ENCODE measurements at places on chromosomes 6 and 20.
A peak's percentile ranks its signal among the peaks of the same experiment; 100 is the strongest.

- DNase-seq = no peak
These were observed 4.2 kb upstream of the ZDHHC14 start for GRCh38 chr6:157376706-157377230.

DNA sequence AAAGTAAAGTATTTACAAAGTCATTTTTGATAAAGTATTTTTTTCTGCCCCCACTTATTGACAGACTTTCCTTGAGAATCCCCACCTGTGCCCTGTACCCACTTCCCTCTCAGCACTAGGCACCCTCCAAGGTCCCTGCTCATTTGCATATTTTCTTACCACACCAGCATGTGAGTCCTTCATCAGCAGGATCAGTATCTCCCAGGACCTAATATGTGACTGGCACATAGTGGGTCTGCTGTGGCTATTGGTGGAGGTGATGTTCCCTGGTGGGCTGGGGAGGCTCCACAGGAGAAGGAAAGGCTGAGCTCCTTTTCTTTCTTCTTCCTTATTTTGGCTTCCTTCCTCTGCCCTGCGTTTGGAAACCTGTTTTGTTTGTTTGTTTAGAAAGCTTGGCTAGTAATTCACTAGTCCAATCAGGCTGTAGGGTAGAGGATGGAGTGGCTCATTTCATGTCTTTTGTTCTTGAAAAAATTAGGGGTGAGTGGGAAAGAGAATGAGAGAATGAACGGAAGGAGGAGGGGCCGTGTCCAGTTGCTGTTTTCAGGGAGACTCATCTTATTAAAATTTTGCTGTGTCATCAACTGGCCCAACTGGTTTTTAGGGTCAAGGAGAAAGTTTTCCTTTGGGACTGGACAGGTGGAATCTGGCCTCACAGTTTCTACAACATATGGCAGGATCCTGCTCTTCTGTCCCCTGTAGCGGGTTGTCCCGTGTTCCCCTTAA lies 2.8 kb upstream of the RNF24 start:
- DNase-seq = no peak

GRCh38 chr20:29690274-29690673 lies 1567.2 kb upstream of the DEFB115 start:
- peak; percentile 24 for DNase-seq

DNA sequence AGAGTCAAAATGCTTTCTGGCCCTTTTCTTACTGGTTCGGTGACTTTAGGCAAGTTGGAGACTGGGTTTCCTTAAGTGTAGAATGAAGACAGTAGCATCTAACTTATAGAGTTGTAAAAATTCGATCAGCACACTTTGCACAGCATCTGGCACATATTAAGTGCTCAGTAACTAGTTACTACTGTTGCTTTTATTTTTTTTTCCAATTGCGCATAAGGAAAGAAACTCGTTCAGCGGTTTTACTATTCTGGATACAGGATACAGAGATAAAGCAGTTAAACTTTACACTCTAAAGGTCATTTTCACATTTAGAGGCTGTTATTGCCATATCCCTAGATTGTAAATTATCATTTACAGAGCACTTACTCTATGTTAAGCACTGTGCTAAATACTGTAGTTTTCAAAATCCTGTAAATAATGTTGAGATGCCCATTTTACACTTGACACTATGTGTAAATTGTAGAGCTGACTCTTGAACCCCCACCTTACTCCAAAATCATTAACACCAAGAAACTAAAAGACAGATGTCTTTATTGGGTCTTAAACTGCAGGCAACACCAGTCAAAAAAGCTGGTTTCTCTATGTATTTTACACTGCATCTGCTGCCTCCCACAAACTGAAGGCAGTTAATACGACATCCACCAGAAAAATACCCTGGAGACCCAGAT lies 886 bp downstream of the ROMO1 start:
- no peak for DNase-seq

DNA sequence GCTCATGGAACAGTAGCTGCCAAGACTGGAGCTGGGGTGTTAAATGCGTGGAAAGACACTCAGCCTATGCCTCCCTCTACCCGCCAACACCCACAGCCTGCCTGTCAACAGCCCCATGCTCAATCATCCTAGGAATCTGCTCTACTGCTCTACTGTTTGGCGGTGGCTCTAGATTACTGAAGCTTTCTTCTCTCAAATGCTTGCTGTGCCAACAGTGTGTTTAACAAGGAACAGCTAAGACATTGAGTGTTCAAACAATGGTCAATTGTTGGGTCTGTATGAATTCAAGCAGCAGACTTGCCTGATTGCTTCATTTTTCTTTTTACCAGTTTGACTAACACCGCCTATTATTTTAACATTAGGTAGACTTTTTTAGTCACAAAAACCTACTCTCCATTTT lies 258.6 kb downstream of the SOD2 start:
- no peak for DNase-seq

GRCh38 chr20:14922503-14923267 lies 585.3 kb upstream of the FLRT3 start:
- DNase-seq = no peak

DNA sequence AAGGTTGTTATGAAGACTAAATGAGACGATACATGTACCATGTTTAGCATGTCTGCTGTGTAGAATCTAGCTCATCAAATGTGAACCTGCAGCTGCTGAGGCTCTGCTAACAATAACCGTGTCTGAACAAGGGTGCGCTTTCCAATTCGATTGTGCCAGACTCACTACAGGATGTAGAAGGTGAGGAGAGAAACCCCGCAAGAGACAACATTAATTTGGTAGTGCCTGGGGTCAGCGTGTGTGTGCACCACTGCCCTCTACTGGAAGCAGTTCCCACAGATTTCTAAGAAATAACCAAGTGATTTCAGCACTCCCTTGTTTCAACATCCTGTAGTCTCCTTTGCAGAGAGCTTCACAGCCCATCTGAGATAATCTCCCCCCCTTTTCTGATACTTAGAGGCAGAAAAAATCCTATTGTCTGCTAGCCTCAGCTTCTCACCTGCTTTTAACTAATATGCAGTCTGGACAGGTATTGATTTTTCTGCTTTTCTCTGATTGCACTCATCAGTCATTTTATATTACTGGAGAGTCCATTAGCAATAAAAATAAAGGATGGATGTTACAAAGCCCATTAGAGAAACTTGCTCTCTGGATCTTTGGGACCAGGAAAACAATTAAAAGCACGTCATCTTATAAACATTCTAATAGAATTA lies 96.7 kb upstream of the BACH2 start:
- no peak for DNase-seq

DNA sequence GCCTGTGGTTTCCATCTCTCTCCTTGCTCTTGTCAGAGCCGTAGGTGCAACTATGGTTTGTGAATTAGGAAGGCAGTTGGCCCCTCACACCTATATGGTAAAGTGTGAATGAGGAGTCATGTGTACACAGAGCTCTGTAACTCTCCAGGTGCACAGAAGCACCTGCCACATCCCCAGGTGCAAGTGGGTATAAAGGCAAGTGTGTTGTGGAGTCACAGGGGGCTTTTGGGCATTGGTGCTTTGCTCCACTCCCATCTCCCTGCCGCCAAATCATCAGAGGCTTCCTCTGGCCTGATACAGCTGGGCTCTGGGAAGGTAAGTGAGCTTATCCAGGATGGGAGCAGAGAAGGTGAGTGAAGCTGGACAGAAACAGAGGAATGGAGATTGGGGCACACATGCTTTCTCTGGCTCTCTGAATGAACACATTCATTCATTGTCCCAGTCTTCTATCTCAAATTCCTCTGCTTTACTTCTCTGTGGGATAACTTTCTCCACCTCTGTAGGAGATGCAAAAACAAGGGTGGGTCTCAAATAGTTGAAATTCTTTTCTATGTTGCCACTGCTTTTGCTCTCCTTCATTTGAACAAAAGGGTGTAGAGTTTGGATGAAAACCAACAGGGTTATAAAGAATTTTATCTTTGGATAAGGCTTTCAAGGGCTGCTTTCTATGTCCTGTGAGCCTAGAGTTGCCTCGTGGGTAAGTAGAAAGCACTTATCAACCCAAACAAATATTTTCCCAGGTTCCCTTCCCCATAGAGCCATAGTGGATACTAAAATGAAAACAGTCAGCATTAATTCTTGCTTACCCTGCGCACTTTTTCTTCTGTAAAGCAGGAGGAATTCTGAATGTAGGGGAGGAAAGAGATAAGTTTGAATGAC lies 45.0 kb upstream of the RIPOR2 start:
- no peak for DNase-seq

- DNase-seq = no peak
These were observed 10.1 kb downstream of the PPP1R3G start for GRCh38 chr6:5095236-5095635.

DNA sequence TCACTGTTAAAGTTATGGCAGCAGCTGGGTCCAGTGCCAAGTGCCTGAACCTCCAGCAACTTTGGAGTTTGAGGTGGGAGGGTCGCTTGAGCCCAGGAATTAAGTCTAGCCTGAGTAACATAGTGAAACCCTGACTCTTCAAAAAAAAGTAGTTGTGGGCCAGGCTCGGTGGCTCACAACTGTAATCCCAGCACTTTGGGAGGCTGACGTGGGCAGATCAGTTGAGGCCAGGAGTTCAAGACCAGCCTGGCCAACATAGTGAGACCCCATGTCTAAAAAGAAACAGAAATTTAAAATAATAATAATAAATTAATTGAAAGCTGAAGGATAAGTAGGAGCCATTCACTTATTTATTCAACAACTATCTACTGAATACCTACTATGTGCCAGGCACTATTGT lies 33.8 kb downstream of the FKBP5 start:
- DNase-seq = no peak

GRCh38 chr6:141033101-141033500 lies 1099.6 kb upstream of the GJE1 start:
- DNase-seq = no peak

- DNase-seq = no peak
These were observed 54.9 kb downstream of the PXDC1 start for GRCh38 chr6:3696525-3697088.

DNA sequence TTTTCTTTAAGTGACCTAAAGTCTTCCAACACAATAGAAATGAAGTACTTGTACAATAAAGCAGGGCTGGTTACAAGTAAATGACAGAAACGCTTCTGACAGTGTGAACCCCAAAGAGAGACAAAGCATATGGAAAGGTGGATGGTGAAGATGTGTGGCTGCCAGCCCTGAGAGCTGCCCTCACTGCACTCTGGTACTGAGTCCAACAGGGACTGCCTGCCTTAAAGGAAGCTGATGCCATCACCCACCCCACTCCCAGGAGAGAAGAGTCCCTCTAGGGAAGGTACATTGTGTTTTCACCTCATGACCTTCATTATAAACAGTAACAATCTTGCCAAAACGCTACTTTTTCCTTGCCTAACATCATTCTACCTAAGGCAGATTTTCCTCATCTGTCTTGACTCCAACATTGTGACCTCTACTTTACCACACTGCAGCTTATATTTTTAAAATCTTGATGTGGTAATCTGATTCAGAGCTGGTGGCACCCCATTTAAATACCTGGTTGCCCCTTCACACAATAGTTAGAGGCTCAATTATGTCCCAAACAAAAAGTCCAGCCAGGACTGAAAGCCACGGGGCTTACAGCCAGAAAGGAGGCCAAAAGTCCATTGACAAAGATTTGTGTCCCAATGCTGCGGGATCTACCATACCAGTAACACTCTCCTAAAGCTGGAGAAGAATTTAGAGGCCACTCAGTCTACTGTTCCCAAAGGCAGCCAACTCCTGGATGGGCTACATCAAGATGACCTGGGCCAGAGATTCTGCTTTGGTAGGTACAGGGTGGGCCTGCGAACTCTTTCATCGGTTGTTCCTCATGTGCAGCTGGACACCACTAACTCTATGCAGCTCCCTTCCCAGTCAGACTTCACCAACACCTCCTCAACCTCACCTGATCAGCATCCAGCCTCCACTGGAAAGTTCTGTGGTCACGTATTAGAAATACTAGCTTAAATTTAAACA lies 4.4 kb downstream of the APMAP start:
- no peak for DNase-seq

- no peak for DNase-seq
These were observed 173.2 kb upstream of the FOXA2 start for GRCh38 chr20:22757424-22758183.

GRCh38 chr6:86016077-86016476 lies 373.4 kb upstream of the SYNCRIP start:
- DNase-seq = no peak

DNA sequence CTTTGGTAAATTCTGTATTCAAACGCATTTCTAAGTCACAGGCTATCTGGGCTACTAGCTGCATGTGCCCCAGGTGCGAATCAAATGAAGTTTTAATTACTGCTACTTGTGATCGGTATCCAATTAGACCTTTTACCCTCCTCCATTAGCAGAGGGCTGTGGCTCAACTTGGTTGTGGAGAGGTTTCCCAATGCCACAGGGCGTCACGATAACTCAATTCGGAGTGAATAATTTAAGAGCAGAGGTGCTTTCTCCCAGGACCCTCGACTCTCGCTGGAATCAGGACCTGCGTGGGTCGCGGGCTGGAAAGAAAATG lies 640 bp downstream of the SAYSD1 start:
- DNase-seq = no peak

DNA sequence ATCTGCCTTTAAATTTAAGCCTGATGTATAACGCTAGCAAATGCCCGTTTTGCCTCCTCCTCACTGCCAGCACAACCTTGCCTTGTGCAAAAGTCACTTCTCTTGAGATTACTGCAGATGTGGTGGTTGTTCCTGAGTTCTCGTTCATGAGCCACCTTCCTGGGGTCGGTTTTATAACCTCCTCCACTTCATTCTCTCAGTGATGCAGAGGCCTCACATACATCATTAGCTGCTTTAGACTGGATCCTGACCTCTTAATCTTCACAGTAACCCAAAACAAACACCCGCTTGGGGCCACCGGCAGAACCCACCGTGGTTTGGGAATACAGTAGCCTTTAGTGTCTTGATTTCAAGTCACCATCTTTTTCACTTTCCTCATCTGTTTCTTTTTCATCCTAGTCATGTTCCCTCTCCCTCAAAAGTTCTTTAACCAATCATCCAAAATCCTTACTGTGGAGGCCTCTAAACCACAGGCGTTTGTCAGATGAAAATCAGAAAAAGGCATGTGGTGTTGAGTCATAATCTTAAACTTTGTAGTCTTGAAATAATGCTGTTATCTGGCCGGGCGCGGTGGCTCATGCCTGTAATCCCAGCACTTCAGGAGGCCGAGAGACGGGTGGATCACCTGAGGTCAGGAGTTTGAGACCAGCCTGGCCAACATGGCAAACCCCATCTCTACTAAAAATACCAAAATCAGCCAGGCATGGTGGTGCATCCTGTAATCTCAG lies 430.3 kb upstream of the SOX4 start:
- DNase-seq = no peak

GRCh38 chr6:111848262-111848812 lies 24.9 kb downstream of the FYN start:
- DNase-seq = no peak

GRCh38 chr6:13511913-13512717 lies 24.7 kb upstream of the GFOD1 start:
- no peak for DNase-seq

GRCh38 chr20:19826179-19826914 lies 68.3 kb downstream of the RIN2 start:
- no peak for DNase-seq

DNA sequence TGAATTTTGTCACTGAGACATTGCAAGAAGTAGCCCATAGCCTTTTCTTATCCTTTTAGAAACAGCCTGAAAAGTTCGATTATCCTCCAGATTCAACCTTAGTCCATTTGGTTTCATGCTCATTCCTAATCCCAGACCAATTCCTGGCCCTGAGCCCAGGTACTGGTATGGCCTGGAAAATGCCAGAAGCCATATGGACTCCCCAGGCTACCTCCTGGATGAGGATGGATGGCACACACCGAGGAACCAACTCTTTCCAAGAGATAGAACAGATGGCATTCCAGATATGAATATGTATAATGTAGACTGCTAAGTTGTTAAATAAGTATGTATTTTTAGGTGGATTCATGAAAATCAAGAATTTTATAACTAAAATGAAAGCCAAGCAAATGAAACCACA lies 51.6 kb upstream of the SNAP25 start:
- no peak for DNase-seq
